ENCODE measurements at places on chromosomes 1 and 21.

GRCh38 chr1:29320156-29320940 lies 84.0 kb downstream of the PTPRU start:
- DNase-seq, result no peak

DNA sequence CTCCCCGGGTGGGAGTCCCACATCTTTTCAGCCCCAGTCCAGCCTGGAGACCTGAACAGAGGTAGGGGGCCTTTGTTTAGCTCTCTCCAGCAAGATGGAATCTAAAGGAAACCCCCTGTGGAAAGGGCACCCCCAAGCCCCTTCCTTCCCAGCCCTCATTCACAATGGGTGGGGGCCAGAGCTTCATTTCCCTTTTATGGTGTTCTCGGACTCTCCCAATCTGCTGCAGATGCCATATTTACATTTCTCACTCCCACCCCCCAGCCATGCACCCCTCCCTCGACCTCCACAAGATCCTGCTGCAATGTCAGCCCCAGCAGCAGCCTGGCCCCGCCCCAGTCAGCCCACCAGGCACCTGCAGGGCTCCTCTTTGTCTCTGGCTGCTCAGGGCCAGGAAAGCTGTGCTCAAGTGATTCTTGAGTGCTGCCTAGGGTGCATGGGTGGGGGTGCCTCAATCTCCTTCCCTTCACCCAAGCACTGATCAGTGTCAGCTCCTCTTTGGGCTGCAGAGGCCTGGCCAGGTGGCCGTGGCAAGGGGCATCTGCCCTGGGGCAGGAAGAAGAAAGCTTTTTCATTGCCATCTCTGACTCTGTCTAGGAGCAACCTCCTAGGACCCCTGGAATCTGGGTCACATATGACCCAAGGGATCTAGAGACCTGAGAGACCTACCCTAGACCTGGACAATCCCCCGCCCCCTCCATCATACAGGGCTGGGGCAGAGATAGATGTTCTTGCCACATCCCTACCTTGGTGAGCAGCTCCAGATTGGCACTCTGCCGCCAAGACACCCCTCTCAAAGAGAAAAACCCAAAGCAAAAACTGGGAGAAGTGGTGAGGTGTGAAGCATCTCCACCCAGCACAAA lies 1.7 kb downstream of the KIF21B start:
- DNase-seq, result no peak

DNA sequence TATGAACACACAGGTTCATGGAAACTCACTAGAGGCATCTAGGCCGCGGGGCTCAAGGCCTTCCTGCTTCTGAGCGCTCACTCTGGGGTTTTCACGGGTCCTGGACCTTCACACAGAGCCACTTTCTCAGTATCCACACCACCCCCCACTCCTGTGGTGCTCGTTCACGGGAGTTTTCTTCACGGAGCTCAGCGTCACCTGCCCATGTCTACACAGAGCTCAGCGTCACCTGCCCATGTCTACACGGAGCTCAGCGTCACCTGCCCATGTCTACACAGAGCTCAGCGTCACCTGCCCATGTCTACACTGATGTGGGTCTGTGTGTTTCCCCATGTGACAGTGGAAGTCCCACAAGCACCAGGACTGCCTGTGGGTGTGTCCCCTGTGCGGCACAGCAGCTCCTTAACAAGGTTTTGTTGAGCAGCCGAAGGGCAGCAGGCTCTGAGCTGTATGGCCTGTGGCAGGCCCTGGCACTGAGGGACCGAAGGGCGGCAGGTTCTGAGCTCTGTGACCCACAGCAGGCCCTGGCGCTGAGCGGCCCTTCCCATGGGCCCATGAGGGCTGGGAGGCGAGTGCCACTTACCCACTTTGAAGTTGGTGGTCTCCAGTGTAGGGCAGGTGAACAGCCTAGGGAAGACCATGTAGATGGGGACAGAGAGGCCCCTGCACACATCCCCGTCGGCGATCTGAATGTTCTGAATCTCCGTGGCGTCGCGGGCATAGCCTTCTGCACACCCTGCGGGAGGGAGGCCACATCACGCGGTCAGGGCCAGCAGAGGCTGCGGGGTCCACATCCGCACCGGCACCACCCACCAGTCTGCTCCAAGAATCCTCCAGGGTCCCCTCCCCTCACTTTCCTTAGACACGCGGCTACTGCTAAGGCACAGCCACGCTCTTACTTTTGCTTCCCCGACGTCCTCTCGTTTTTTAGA lies 39.8 kb downstream of the VPS26C start:
- no peak for DNase-seq

DNA sequence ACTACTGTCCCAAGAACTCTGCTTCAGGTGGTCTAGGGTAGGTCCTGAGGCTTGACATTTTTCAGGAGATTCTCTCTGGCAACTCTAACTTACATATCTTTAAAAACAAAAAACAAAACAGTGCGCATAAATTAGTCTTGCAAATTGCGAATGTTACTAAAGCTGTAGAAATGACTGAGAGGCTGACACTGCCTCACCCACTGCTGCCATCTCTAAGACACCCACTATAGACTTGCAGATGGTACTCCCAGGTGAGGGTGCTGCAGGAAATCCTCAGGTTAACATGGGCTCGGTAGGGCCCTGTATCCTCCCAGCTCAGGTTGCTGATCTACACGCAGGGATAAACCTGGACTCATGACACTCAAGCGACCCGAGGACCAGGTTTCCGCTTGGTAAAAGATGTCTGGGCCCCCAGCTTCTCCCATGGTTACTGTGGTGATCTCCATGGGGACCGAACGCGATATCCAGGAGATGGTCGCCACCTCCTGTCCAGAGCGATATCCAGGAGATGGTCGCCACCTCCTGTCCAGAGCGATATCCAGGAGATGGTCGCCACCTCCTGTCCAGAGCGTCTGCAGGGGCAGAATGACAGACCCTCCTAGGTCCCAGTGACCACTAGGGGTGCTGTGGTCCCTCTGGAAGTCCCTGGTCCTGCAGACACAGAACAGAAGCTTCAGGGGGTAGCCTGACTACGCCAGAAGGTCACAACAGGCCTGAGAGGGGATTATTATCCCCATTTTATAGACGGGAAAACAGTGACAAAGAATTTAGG lies 16.2 kb upstream of the LY9 start:
- no peak for DNase-seq

DNA sequence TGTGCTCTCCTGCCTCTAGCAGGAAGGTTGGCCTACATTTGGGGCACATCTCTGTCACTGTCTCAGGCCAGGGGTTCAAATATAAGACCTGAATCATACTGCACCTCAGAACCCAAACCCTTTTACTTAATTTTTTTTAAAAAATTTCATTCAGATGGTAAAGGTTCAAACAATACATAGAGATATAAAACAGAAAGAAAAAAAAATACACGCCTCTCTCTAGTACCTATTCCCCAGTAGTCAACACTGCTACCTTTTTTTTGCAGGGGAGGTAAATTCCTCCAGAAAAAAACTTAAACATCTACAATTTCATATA lies 32.9 kb downstream of the MAPKAPK2 start:
- no peak for DNase-seq

DNA sequence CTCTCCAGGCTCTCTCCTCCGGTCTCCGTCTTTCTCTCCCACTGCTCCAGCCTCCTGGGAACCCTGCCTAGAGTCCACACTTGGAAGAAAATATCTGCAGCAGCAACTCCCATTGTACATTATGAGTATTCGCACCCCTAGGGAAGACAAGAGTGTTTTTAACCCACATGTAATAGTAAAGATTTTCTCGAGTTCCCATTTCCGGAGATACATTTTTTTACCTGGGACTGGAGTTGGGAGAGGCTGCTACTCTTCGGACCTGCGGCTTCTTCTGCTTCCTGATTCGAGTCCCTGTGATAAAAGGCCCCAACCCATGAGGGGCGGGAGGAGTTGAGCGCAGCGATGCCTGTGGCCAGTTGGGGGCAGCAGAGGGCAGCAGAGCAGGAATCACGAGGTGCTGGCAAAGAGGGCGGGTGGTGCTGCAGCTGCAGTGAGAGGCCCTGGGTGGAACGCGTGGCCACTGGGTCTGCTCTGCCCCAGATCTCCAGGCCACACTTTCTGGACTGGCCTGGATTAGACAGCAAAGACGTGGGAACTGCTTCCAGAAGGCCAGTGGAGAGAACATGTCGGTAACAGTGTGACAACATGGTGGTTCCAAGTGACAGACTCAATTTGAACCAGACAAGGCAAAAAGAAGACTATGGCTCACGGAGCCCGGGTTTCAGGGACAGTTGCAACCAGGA lies 221.0 kb upstream of the CSF3R start:
- DNase-seq, result peak; percentile 39

GRCh38 chr1:27402349-27402754 lies 9.9 kb downstream of the GPR3 start:
- no peak for DNase-seq

DNA sequence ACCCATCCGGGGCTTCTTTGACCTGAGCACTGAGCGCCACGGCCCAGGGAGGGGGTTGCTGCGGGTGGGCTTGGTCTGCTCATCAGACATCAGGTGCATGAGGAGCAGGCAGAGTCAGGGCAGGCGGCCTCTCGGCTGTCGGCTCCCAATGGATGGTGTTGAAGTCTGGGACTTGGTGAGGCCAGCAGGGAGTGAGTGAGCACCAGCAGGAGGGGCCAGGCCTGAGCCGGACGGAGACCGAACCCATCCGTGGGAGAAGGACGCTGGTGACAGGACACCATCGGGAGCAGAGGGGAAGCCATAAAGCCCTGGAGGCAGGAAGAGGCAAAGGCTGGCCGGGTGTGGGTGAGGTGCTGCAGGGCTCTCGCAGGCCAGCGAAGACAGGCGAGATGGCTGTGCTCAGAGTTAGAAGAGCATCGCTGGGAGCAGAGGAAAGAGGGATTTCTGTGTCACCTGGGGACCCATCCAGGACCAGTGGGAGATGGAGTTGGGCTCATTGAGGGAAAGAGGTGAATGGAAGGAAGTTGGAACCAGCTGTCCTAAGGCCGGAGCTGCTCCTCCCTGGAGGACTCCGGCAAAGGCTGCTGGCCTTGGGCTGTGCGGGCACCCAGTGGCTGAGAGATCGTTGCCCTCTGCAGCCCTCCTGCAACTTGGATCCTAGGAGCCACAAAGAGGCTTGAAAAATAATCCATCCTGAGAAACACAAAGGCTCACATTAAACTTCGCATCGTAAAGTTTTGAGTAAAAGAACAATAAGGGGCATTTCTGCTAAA lies 49.9 kb downstream of the PDE9A start:
- no peak for DNase-seq

- no peak for DNase-seq
Measured at GRCh38 chr1:71695084-71695483, 587.3 kb downstream of the NEGR1 start.

- no peak for DNase-seq
Measured at GRCh38 chr1:196531737-196532524, 76.3 kb downstream of the KCNT2 start.

DNA sequence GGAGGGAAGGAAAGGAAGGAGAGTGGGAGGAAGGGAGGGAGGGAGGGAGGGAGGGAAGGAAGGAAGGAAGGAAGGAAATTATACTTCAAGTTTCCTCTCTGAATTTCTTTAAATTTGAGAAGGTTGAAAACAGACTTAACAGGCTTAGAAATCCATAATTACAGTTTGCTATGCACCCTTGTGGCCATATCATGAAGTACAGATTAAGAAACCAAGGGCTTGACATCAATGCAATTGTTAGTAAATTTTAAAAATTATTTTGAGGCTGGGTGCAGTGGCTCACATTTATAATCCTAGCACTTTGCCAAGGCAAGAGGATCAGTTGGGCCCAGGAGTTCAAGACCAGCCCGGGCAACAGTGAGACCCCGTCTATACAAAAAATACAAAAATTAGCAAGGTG lies 14.4 kb downstream of the ANP32E start:
- no peak for DNase-seq

DNA sequence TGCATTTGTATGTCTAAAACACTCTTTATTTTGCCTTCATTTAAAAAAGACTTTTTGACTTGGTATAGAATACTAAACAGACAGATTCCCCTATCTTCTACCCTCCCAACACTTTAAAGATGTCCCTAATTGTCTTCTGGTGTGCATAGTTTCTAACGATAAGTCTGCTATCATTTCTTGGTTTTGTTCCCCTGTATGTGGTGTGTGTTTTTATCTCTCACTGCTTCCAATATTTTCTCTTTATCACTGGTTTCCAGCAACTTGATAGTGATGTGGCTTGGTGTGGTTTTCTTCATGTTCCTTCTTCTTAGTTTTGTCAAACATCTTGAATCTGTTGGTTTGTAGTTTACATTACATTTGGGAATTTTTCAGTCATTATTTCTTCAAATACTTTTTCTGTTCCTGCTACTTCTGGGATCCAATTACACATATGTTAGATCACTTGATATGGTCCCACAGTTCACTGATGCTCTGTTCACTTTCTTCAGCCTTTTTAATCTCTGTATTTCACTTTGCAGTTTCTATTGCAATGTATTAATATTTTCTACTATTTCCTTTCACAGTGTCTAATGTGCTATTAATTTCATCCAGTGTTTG lies 23.2 kb downstream of the F5 start:
- no peak for DNase-seq

- DNase-seq, result no peak
Measured at GRCh38 chr1:11179125-11179524, 10.0 kb upstream of the ANGPTL7 start.

DNA sequence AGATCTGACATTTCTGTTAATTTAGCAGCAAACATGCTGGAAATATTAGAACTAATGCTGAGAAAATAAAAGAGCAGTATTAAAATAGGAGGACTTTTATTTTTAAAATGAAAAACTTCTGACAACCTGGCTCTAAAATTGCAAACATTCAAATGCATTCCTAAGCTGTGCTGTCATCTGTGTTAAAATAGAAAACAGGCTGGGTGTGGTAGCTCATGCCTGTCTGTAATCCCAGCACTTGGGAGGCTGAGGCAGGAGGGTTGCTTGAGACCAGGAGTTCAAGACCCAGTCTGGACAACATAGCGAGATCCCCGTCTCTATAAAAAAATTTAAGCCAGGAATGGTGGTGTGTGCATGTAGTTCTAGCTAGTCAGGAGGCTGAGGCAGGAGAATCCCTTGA lies 44.6 kb downstream of the MIGA1 start:
- DNase-seq, result no peak

DNA sequence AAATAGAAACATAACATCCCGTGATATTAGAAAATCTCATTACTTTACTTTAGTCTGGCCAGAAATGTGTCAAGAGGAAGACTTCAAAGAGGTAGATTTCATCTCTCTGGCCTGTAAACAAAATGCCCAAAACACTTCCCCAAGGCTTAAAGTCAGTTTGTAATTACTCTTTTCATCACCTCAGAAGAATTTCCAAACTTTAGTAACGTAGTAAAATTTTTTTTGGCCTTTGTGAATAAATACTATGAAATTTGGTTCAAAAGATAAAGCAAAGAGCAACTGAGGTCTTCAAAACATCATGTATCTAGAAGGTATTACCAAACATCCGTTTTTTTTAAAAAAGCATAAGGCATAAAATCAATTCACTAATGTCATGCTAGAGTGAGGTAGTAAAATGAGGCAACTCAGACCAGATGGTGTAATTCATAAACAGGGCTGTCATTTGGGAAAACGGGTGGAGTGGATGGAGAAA lies 51.4 kb downstream of the LEPR start:
- DNase-seq, result no peak

DNA sequence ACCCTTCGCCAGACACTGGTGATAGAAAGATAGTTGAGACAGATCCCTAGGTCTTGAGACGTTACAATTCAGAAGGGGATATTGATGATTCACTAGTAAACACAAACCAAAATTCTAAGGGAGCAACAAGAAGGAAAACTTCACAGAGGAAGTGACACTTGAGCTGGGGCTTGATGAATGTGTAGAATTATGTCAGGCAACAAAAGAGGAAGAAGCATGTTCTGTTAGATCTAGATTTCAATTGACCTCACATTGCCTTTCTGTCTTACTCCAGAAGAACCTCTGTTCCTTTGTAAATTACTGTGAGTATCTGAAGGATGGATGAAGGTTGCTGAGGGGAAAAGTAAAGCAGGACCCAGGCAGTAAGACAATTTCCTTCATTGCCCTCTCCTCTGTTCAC lies 328.2 kb downstream of the KCTD3 start:
- DNase-seq, result no peak

- DNase-seq, result peak; percentile 4
Measured at GRCh38 chr1:44318097-44319088, 36.7 kb downstream of the ERI3 start.
